ENCODE measurements at places on chromosomes 1 and 21.

DNA sequence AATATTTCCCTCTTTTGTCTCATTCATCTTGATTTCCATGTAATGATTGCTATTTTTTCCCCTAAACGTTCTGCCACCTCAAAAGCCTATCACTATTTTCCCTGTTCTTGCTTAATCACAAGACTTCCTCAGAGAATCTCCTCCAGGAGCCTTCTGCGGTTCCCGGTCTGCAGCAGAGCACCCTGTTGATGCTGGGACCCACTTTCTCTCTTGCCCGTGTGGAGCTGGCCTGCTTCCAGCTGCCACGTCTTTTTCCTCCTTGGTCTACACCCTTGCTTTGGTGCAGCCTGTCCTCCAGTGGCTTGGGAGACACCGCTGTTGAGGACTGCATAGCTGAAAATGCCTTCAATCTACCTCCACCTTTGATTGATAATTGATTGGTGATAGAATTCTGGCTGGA lies 70.0 kb upstream of the COA6 start:
- no peak for DNase-seq

- no peak for DNase-seq
Observed at GRCh38 chr1:67609577-67610341, 75.2 kb upstream of the GADD45A start.

- no peak for DNase-seq
Observed at GRCh38 chr1:117169871-117170596, 40.7 kb downstream of the VTCN1 start.

- no peak for DNase-seq
Observed at GRCh38 chr1:206911064-206911663, 10.6 kb downstream of the FCMR start.

GRCh38 chr1:110963691-110964454 lies at the start of gene LRIF1:
Gene LRIF1 (minus strand): TSS chr1:110963922. CDS start chr1:110963688, 234 bp downstream.
- peak; percentile 100 for DNase-seq

DNA sequence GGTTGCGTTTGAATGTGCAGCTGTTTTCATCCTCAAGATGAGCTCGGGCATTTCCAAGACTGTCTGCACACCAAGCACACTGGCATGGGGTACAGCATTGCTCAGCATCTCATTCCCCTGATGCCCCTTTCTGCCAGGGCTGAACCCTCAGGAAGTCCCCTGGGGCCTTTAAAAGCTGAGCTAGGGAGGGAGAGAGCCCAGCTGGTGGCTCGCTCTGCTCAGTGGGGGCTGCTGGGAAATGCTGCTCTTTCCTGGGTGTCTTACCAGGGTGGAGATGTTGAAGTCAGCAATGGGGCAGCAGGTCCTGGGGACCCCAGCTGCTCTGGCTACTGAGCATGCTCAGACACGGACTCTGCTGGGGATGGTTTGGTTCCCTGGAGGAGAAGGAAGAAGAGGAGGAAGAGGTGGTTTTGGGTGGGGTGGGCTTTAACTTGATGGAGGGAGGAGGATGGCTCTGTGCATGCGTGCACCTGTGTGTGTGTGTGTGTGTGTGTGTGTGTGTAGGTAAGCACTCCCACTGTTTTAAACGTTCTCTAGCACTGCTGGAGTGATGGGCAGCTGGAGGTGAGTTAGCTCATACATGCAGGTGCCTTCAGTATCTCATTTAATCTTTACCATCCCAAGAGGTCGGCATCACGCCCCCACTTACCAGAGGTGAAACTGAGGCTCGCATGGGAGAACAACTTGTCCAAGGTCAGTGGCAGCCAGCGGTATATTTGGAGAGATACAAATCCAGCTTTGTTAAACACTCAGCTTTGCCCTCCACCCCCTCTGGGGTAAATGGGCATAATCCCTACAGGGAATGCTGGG lies 40.9 kb downstream of the ACTL8 start:
- DNase-seq: no peak

DNA sequence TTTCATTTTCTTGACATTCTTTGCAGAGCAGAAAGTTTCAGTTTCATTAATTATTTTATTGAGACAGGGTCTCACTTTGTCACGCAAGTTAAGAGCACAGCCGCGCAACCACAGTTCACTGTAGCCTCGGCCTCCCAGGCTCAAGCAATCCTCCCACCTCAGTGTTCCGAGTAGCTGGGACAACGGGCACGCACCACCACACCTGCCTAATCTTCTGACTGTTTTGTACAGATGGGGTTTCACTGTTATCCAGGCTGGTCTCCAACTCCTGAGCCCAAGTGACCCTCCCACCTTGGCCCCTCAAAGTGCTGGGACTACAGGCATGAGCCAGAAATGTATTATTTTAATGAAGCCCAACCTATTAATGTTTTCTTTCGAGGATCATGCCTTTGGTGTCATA lies 3.0 kb upstream of the SPATC1L start:
- no peak for DNase-seq

DNA sequence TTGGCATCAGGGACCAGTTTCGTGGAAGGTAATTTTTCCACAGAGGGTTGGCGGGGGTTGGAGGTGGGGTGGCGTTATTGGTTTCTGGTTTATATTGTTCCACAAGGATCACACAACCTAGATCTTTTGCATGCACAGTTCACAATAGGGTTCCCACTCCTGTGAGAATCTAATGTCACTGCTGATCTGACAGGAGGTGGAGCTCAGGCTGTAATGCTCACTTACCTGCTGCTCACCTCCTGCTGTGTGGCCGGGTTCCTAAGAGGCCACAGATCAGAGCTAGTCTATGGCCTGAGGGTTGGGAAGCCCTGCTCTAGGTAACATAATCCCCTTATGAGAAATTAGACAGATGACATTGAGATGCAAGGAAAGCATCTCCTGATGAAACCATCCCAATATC lies 12.6 kb downstream of the GBP5 start:
- no peak for DNase-seq

DNA sequence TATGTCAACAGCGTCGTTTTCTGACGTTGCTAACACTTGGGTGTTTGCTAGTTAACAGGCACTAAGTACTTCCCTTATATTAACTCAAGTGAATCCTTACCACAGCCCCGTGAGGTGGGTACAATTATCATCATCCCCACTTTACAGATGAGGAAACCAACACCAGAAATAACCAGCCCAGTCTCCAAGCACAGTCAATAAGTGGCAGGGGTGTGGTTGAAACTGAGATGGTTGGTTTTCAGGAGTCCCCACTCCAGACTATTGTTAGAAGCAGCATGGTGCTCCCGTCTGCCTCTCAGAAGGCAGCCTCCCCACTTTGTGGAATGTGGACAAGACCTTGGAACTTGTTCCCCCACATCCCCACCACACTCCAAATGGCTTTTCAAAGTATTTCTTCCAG lies 45.7 kb upstream of the ACOT11 start:
- DNase-seq: no peak

- no peak for DNase-seq
Observed at GRCh38 chr1:40023379-40023944, 17.1 kb upstream of the CAP1 start.

GRCh38 chr1:205140113-205140512 lies 18.3 kb upstream of the RBBP5 start:
- DNase-seq: no peak

DNA sequence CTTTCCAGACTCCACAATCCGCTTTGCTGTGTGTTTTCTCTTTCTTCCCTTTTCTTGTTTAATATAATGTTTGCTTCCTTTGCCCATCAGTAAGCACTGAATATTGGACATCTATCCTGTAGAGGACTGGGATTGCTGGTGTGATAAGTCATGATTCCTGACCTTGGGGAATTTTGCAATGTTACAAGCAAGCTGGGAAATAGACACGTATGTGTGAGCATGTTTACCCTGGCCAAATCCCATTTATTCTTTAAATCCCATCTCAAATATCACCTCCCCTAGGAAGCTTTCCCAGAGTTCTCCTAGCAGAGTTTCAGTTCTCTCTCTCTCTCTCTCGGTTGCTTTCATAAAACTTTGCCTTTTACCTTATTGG lies 155.3 kb downstream of the ROR1 start:
- DNase-seq: no peak

DNA sequence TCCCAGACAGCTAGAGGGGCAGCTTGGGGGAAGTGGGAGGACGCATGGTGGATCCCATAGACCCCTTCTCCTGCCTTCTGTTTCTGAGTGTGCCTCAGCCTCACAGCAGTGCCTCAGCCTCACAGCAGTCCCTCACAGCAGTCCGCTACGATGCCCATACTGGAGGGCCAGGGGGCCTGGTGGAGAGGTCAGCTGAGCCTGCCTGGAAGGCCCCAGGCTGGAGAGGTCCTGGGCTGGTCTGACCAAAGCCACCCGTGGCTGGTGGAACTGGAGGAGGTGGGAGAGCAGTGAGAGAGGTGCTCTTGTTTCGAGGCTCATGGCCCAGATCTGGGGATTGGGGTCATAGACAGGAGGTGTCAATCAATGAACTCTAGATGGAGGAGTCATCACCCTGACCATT lies 16.0 kb upstream of the RSPO1 start:
- DNase-seq: no peak

GRCh38 chr1:51234721-51235425 lies 1.2 kb upstream of the RNF11 start:
- peak; percentile 54 for DNase-seq

GRCh38 chr1:68376441-68376840 lies 73.3 kb downstream of the RPE65 start:
- no peak for DNase-seq

DNA sequence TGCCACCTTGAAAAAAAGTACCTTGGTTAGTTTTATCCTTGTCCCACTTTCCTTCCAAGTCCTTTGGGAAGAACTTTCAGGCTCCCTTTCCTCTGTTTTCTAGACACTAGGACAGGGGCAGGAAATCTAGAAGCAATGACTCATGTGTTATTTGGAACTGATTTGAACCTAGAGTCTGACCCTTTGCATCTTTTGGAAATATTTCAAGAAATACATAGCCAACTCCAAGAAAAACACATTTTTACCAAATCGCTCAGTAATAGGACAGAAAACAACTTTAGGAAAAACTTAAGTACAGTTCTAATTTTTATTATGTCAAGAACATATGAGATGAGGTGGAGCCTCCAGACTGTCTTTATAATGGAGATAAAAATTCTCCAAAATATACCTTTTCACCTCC lies 292.4 kb downstream of the PTBP2 start:
- no peak for DNase-seq

DNA sequence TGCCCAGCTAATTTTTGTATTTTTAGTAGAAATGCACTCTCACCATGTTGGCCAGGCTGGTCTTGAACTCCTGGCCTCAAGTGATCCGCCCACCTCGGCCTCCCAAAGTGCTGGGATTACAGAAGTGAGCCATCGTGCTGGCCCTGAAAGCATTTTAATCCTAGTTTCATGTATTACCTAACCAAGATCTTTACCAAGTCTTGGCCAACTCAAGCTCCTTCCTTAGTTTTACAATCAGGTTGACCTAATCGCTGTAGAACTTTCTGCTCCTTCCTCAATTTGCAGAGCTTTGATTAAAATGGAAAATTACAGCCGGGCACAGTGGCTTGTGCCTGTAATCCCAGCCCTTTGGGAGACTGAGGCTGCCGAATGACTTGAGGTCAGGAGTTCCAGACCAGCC lies 3.2 kb upstream of the TMEM63A start:
- DNase-seq: no peak

DNA sequence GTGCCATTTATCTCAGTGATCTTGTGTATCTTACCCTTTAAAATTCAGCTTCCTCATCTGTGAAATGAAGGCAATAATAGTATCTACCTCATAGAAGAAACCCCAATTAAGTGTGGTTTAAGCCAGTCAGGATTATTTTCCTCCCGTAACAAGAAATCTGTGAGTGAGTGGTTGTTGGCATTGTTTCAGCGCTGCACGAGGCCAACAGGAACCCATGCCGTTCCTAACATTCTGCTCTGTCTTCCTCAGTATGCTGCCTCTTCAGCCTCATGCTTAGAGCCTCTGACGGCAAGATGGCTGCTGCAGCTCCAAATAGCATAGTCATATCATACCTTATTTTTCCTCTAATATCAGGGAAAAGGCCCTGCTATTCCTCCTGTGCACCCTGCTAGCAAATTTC lies 289.7 kb downstream of the TM2D1 start:
- no peak for DNase-seq

DNA sequence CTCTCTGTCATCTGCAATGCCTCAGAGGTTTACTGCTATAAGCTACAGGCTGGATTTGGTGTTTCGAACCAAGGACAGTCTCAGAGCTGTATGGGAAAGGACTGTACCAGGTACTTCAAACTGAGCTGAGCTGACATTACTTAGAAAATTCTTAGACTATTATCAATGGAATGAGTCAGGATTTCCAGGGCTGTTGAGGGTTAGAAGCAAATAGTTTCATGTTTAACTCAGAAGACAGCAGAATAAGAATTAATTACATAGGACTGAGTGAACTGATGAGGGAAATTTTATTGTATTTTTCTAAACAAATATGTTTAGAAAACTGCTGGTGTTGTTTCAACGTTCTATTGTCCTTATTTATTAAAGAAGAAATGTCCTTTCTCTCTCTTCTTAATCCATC lies 74.3 kb upstream of the CAPZB start:
- DNase-seq: no peak

DNA sequence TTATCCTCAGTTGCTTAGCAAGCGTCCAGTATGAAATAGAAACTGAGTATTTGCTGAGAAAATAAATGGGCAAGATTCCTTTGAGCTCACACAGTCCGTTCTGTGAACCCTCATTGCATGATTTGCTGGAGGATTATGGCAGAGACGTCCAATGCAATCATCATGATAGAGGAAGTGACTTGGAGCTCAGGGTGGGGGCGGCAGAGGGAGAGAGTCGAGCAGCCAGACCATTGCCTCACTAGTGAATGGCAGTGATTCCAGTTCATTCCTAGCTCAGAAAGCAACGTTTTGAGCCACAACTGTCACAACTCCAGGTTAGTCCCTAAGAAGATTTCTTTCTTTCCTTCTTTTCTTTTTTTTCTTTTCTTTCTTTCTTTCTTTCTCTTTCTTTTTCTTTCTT lies 27.5 kb upstream of the COL9A2 start:
- peak; percentile 15 for DNase-seq

DNA sequence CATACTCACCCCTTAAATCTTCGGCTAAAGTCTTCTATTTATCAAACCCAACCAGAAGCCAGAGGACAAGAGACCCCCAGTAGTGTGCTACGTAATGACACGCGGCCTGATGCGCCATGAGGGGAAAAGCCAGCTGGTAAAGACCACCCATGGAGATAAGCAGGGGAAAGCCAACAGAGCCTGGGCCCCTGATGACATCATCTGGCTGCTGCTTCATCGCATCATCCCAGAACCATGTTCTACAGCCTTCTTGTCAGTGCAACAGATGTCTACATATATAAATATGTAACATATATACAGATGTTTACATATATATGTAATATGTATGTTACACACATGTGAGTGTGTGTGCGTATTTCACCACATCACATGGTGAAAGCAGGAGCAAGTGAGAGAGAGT lies 81.7 kb upstream of the VANGL1 start:
- DNase-seq: no peak

DNA sequence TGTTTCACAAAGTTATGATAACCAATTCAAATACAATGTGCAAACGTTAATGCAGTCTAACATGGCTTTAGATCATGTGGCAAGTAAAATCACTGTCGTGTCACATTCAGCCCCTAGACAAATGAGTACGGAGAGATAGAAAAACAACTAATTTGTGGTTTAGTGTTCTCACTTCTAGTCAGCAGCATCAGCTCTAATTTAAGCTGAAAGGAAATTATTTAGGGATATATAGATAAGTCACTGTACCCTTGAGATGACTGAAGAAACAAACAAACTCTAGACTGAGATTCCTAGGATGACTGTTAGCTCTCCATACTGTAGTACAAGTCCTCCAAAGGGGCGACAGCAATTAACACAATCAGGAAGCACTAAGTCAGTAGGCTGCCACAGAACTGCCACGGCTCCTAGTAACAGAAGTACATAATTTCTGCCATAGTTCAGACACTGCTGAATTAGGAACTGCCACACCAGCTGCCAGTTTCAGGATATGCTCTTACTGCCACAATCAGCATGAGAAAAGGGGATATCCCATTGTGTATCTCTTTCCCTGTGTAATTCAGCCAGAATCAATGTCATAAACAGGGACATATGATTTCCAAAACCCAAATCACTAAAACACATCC lies 150.4 kb upstream of the NEGR1 start:
- DNase-seq: no peak
